Amniotic epithelial cell (primary cell): ENCODE measurements at places on chromosomes 7 and 10.

- DNase-seq = no peak
Observed at GRCh38 chr10:34399013-34399412, 416.1 kb downstream of the PARD3 start.

DNA sequence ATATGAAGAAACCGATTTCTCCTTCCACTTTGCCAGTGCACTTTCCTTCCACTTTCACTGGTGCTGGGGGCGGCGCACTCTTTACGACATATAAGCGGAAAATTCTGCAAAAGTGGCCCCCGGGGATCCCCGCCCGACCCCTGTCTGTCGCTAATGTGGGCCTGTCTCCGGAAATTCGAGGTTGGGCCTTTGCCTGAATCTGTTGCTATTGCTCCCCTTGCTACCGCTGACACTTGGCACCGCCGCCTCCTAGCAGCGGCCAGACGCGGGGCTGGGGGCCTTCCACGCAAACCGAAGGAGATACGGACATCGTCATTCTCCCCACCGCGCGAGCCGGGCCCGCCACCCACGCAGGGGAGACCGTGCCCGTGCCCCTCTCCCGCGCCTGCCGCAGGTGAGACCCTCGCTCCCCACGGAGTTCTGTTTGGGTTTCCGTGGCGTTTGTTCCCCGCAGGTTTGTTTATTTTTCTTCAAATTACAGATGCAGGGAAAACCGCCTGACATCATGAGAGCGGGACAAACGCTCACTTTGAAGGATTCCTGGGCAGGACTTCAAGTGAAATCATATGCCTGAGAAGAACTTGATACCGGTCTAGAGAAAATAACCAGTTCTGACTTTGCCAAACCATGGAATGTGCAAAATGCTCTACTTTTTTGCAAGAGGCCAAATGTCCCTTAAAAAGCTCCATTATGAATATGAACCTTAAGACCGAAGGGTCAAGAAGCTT lies 5.0 kb downstream of the TWIST1 start:
- peak; percentile 61 for DNase-seq

DNA sequence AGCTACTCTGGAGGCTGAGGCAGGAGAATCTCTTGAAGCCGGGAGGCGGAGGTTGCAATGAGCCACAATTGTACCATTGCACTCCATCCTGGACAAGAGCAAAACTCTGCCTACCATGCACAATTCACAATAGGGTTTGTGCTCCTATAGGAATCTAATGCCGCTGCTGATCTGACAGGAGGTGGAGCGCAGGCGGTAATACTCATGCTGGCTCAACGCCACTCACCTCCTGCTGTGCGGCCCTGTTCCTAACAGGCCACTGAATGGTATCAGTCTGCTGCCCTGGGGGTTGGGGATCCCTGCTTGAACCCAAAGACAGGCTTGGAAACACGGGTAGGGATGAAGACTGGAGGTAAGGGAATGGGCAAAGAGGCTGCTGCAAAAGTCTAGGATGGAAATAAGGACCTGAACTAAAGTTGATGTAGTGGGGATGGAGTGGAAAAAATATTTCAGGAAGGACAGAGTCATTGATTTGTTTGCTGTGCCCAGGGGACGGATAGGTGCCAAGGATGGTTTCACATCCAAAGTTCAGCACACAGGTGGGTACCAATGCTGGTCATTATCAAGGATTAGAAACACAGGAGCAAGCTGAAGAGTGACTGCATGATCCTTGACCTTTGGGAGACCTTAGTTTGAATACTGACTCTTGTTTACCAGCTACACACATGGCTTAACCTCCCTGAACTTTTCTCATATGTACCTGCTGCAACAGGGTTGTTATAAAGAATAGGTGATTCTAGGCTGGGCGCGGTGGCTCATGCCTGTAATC lies 2.2 kb downstream of the MRPS17 start:
- DNase-seq = no peak

DNA sequence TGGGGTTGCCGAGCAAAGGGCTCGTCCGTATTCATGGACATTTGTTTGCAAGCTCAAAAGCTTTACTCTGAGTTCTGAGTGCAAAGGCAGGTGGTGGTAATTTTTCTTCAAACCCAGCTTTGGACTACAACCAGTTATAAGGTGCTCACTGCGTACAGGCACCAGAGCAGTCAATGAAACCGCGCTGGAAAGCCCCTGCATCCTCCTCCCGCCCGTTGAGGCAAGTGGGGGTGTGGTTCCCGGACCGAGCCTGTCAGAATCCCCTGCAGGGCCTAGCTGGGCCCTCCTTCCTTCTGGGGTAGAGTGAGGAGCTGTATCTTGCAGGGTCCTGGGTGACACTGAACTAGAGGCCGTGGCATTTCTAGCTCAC lies 22.3 kb downstream of the AMZ1 start:
- DNase-seq = no peak

- DNase-seq = no peak
Observed at GRCh38 chr10:511849-512191, 177.6 kb downstream of the DIP2C start.

GRCh38 chr10:98377001-98377400 lies 38.0 kb downstream of the PYROXD2 start:
- no peak for DNase-seq

DNA sequence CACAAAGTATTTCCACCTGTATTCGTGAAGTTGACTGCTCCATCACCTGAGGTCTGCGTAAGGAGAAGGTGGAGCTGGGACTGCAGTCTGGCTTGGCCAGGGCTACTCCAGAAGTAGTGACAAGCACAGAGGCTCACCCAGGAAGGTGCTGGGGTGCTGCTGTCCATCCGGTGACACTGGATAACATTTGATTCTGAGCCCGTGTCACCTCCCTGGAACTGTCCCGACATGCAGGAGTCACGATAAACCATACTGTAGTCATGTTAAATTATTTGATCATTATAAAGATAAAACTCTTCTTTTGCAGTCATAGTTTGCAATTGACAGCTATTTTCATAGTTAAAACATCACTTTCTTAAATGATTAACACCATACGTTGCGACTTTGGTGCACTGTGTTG lies 28.7 kb upstream of the GALNTL5 start:
- DNase-seq = no peak

DNA sequence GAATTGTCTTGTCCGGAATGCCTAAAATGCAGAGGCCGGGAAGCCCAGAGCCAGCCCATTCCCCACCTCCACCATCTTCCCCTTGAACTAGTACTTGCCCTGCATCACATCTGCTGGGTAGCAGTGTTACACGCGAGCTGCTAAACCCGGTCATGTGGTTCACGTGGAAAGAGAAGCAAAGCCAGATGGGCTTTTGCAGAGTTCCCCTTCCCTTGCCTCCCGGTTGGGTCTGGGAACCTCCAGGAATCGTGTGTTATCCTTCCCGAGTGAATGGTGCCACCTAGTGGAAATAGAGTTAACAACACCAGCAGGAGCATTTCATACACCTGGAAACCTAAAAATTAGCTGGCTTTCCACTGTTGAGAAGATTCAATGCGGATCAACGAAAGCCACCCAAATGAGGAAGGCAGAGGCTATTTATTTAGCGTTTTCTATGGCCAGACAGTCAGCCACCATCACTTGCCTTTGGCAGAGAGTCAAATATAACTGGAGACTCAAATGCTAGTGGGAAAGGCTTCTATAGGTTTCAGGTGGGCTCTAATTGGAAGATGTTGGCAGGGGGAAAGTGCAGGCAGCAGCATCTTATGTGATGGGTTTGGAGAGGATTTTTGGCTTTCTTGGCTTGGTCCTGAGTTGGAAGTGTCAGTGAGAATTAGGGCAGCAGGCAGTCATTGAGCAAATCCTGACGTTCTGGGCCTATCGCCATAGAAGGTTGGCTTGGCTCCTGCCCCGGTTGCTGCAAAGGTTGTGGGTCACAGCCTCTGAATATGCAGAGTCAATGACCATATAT lies 12.9 kb upstream of the DENND2A start:
- DNase-seq = peak; percentile 59

GRCh38 chr7:39746103-39746819 lies 122.9 kb downstream of the RALA start:
- peak; percentile 68 for DNase-seq

- DNase-seq = no peak
Observed at GRCh38 chr10:71158902-71159301, 53.5 kb upstream of the UNC5B start.

GRCh38 chr10:117442521-117442920 lies 67.3 kb upstream of the PDZD8 start:
- no peak for DNase-seq

DNA sequence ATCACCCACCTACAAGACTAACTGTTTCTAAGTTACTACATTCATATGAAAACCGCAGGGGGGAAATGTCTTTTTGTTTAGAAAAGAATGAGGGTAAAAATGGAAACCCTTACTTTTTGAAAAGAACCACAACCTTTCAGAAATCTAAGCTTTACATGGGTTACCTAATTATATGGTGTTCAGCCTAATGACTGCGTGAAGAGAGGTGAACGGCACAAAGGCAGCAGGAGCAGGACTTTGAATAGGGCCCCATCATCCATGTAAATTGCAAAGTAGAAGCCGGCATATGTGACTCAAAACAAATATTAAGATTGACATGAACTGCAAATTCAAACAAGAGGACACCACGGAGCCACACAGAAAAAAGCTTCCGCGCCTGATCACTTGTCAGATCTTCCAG lies 25.1 kb downstream of the NEBL start:
- DNase-seq = no peak

- no peak for DNase-seq
Observed at GRCh38 chr10:131842351-131843088, 58.3 kb upstream of the PPP2R2D start.

DNA sequence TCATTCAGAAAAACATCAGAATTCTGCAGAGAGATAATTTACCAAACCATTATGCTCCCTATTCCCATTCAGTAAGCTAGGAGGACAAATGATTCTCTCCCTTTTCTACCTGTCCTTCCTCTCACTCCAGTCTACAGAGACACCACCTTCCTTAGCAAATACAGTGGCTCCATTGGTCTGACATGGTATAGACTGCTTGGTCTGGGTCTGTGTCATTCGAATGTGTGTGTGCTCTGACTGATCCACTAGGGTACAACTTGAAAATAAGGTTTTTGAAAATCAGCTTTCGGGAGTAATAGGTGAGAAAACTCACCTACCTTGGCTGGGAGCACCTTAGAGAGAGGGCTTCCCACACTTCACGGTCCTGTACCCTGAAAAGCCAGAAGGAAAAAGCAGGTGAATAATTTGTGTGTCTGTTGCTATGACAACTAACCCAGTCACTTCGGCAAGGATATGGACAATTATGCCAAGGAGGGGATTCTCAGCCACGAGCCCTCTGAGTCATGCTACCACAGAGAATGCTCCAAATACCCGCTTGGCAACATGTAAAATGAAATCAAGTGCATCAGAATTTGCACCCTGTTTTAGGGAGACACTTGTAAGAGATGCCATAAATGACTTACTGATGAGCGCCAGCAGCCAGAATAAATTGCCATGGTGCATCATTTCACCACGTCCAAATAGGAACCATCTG lies 114.5 kb upstream of the PRKCQ start:
- no peak for DNase-seq

DNA sequence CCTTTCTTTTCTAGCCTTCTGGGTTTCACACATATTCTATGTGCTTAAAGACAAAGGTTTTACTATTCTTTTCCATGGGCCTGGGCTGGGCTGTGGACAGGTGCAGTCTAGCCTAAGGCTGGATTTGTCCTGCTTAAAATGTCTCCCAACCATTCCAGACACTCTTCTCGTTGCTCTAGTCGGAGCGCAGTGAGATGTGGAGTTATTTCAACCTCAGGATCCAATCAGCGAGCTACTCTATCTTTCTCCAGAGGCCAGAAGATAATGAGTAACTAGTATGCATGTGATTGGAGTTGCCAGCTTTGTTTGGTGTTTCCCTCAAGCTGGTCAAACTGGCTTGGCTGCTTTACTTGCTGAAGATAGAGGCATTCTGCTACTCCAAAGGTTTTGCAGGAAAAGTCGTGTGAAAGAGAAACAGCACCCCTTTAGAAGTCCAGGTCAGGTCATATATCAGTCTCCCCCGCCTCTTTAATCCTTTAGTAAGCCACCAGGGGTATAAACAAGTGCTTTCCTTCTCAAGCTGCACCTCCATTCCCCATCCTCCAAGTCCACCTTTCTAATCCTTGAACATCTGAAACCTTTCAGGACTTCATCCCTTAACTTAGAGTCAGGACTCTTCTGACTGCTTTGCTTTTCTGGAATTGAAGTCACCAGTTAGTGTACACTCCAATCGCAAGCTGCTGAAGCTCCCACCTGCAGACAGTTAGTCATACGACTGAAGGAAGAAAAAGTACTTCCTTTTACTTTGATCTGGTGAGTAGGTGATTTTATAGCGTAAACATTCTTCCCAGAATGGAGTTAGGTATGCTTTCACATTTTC lies 78.8 kb downstream of the DNMBP start:
- DNase-seq = peak; percentile 73

GRCh38 chr10:63355682-63356081 lies 110.1 kb downstream of the JMJD1C start:
- DNase-seq = no peak

GRCh38 chr10:132539431-132539839 lies 1.8 kb downstream of the INPP5A start:
- no peak for DNase-seq
